ENCODE measurements at places on chromosomes 7 and 10. TPM values are rescaled to one million over a fixed set of nuclear protein-coding genes. Genes with fewer than 3 reads are reported as not detected.
A peak's percentile ranks its signal among the peaks of the same experiment; 100 is the strongest.

DNA sequence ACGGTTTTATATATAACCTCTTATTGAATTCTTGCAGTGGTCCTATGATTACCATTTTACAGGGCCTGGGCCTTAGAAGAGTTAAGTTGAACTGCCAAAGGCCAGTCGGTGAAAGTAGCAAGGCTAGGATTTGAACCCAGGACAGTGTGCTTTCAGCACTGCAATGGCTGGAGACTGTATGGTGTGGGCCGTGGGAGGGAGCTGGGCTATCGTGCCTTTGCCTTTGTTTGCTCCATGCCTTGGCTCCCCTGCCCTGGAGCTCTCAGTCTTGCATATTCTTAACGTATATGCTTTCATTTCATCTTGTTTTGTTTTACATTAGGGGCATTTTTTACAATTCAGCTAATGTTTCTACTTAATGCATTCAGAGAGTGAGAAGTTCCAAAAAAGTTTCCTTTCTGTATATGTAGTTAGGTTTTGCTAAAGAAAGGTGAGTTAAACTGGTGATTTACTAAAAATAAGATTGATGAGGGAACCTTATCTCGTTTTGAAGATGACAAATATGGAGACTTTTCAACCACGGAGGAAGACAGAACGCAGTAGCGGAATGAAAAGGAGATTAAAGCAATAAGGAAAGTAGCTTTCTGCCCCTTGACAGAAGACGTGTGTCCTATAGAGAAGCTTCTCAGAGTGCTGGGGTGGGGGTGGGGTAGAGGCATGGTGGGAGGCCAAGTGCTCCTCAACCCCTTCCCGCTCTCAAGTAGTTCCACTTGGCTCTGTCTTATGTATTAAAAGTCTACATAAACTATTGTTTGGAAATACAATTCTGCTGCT, 82.5 kb downstream of the RTKN2 start:
- DNase-seq: no peak

- no peak for DNase-seq
Observed at GRCh38 chr10:49393757-49394156, 2.1 kb downstream of the DRGX start.

The NAT16 gene
- total RNA-seq: not detected

GRCh38 chr10:133616371-133617130, 10.0 kb downstream of the FRG2B start:
- DNase-seq: no peak

DNA sequence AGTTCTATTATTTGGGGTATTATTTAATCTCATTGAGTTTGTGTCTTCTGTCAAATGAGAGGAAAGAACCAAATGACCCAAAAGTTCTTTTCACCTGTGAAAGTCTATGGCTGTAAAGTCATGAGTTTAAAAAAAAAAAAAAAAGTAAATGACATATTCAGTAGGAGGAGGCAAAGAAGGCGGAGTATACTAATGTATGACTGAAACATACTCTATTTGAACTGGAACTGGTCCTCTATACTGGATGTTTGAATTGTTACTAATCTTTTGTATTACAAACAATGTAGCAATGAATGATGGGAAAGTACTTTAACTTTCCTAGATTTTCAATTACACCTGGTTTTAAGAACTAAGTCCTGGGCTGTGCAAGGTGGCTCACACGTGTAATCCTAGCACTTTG, 24.9 kb upstream of the GSAP start:
- DNase-seq: no peak

DNA sequence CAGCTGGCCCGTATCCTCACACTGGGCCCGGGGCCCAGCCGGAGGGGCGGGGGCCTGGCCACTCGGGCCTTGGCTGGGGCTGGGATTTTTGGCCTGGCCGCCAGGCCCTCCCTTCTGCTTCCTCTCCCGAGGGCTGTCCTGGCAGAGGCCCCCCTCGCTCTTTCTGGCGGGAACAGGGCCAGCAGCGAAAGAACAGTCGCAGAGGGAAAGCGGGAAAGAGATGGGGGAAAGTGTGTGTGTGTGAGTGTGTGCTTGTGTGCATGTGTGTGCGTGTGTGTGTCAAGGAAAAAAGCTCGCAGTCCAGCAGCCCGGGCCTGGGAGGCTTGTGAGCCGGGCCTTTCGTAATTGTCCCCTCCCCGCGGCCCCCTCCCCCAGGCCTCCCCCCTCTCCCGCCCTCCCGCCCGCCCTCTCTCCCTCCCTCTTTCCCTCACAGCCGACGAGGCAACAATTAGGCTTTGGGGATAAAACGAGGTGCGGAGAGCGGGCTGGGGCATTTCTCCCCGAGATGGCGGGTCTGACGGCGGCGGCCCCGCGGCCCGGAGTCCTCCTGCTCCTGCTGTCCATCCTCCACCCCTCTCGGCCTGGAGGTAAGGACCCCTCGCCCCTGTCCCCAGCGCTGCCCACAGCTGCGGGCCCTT, at the start of gene ELN:
ELN (plus strand) TSS at position 491 of the 638 bp plus-strand sequence; CDS start at position 506, 15 bp downstream.
- DNase-seq: peak; percentile 92

The AIFM2 gene
- 16.3 TPM for total RNA-seq
